ENCODE measurements at places on chromosomes 7 and 10. TPM values are rescaled to one million over a fixed set of nuclear protein-coding genes. Genes with fewer than 3 reads are reported as not detected.

The DNAJC12 gene
- not detected for total RNA-seq

The CFAP69 gene
- 2.3 TPM for total RNA-seq

The ERVW-1 gene
- not detected for total RNA-seq

The SLC39A12 gene
- not detected for total RNA-seq

The ACTL6B gene
- not detected for total RNA-seq

The HNRNPF gene
- 162 TPM for total RNA-seq

The UPF2 gene
- 14.1 TPM for total RNA-seq

The GJC3 gene
- total RNA-seq: not detected

The IFIT2 gene
- total RNA-seq: 5.2 TPM

The CREB5 gene
- total RNA-seq: 2.0 TPM

The EBLN1 gene
- not detected for total RNA-seq

The FBXO24 gene
- total RNA-seq: 0.54 TPM

The ZWINT gene
- total RNA-seq: 14.1 TPM

The FKBP6 gene
- not detected for total RNA-seq

The KDM7A gene
- 16.9 TPM for total RNA-seq

The BAMBI gene
- total RNA-seq: 65.1 TPM

The DDC gene
- not detected for total RNA-seq

The PIK3AP1 gene
- under 0.01 TPM for total RNA-seq

The ZNF107 gene
- total RNA-seq: 5.2 TPM

The KIAA1217 gene
- 60.5 TPM for total RNA-seq

The CALCR gene
- not detected for total RNA-seq

The GRM3 gene
- total RNA-seq: not detected

The GRID2IP gene
- not detected for total RNA-seq

The TRPV6 gene
- total RNA-seq: 0.79 TPM

The CALHM1 gene
- not detected for total RNA-seq

The FGFR2 gene
- 16.1 TPM for total RNA-seq

The SEC61G gene
- total RNA-seq: 637 TPM

The PDK4 gene
- not detected for total RNA-seq

The EDRF1 gene
- total RNA-seq: 15.7 TPM

The EIF5AL1 gene
- total RNA-seq: 0.54 TPM

The SH2D4B gene
- total RNA-seq: 0.22 TPM

The PON3 gene
- total RNA-seq: 5.1 TPM

The EEF1AKMT2 gene
- total RNA-seq: 15.7 TPM

The JMJD1C gene
- 106 TPM for total RNA-seq

The MARVELD1 gene
- total RNA-seq: 83.6 TPM

The TTYH3 gene
- total RNA-seq: 52.5 TPM

The PSMG3 gene
- 20.0 TPM for total RNA-seq

The SEPHS1 gene
- total RNA-seq: 27.5 TPM

The TAS2R3 gene
- 3.5 TPM for total RNA-seq

The CHST15 gene
- 4.7 TPM for total RNA-seq

The WDR37 gene
- 13.0 TPM for total RNA-seq

The TSPAN12 gene
- total RNA-seq: 6.3 TPM

The PPP1R3C gene
- total RNA-seq: 1.1 TPM

The CFTR gene
- under 0.01 TPM for total RNA-seq

The NPVF gene
- total RNA-seq: not detected

The MBLAC1 gene
- 0.87 TPM for total RNA-seq

The WEE2 gene
- not detected for total RNA-seq

The SLC18A3 gene
- total RNA-seq: 44.6 TPM
